ENCODE measurements at places on chromosomes 3 and 15.

- DNase-seq, result no peak
These were observed 57.7 kb downstream of the IGF2BP2 start for GRCh38 chr3:185767002-185767688.

- no peak for DNase-seq
These were observed 1.1 kb upstream of the GABRB3 start for GRCh38 chr15:26773917-26774316.

- no peak for DNase-seq
These were observed 60.7 kb downstream of the ZDHHC19 start for GRCh38 chr3:196150481-196150880.

DNA sequence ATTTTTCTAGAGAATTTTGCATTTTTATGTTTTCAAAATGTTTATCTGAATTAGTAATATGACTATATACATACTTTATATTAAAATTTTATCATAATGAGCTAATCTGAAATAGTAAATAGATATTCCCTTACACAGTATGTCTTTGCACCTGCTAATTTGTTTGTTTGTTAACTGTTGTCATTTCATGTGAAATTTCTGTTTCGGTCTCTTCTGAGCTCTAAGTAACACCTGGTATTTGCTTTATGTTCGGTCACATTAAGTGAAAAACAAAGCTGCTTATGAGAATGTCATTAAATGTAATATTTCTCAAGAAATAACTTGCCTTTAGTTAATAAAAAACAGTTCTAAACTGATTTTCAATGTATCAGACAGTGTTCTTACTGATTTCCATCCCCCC is 61.1 kb downstream of the FNDC3B start:
- DNase-seq, result no peak

DNA sequence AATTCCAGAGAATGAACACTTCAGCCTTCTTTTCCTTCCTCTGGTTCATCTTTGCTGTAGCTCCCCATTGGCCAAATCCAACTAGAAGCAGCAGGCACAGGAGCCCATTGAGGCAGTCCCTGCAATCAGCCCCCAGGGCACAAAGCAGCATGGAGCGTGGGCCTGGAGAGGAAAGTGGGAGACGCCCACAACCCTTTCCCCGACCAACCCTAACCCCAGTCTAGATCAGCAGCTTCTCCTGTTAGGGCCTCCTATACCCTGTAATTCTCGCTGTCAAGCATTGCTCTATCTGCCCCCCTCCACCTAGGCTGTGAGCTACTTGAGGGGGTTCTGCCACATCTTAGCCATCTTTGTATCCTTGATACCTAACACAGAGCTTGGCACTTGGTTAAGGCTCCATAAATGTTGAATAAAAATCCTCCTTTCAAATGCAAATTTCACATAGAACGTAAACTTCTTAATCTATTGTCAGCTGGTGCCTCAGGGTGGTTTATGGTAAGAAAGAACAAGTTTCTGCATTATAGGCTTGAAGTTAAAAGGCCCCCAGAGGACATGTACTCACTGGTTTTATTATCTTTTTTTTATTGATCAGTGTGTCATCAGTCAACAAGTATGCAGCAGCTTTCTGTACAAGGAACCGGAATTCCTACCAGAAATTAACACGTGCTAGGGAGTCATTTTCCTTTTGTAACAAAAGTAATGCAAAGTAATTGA is 97.9 kb upstream of the PFN2 start:
- DNase-seq, result no peak

- DNase-seq, result no peak
These were observed 45.7 kb downstream of the PDHB start for GRCh38 chr3:58387650-58388546.

GRCh38 chr3:44041726-44042125 is 200.0 kb upstream of the TOPAZ1 start:
- DNase-seq, result no peak

- DNase-seq, result no peak
These were observed 68.8 kb downstream of the VGLL3 start for GRCh38 chr3:86921971-86922680.

- DNase-seq, result no peak
These were observed 23.7 kb downstream of the RBM5 start for GRCh38 chr3:50112462-50112861.

- no peak for DNase-seq
These were observed 559.3 kb upstream of the GRM7 start for GRCh38 chr3:6301626-6302025.

GRCh38 chr15:99086327-99086667 is 18.6 kb upstream of the SYNM start:
- DNase-seq, result no peak

- no peak for DNase-seq
These were observed 47.5 kb upstream of the EPHB3 start for GRCh38 chr3:184514171-184514490.

DNA sequence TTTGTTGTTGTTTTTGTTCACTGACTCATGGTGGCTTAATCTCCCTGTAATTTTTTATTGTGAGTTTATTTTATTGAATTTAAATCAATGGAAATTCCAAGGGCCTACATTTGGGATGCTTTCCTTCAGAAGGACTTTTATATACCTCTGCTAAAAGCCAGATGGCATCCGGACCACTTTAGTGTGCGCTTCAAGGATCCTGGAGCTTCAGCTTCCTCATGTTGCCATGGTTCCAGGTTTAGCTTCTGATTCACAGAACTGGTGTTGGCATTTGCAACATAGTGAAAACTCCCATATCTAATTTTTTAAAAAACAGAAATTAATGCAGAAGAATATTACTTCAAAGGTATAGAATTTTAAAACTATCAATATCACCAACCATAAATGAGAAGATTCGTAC is 8.5 kb upstream of the HACD2 start:
- no peak for DNase-seq

DNA sequence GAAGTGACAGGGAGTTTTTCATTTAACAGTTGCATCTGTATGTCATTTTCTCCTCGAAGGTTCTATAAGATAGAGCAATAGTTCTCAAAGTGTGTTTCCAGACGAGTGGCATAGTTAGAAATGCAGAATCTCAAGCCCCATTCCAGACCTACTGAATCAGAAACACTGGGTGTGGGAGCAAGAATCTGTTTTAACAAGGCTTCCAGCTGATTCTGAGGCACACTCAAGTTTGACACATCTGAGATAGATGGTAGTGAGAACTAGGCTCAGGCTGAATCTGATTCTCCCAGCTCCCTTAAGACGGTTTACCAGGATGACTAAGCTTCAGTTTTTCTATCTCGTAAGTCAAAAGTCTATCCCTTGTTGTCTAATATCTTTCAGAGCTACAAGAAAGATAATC is 159.8 kb upstream of the NUDT16 start:
- no peak for DNase-seq

- no peak for DNase-seq
These were observed 3.5 kb upstream of the LSMEM2 start for GRCh38 chr3:50275141-50275995.

DNA sequence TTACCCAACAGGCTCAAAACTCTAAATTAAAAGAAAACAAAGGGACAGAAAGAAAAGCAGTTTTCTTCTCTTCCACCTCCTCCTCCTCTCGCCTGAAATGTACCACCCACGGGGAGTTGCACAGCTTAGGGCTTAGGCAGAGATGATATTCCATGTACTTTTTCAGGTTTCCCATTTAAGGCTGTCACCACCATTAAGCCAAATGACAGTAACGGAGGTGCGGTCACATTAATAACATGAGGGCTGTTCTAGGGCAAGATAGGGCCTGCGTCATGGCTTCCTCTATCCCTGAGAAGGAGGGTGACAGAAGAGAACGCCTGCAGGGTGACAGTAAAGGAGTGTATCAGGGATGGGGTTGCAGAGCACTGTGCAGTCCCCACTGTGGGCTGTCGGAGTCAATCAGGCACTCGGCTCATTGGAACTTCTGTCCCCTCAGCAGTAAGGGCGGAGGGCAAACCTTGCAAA is 51.7 kb upstream of the TJP1 start:
- no peak for DNase-seq
